ENCODE measurements at places on chromosomes 1 and 21.

GRCh38 chr1:24472527-24473251, 29.9 kb upstream of the RCAN3 start:
- DNase-seq: no peak

DNA sequence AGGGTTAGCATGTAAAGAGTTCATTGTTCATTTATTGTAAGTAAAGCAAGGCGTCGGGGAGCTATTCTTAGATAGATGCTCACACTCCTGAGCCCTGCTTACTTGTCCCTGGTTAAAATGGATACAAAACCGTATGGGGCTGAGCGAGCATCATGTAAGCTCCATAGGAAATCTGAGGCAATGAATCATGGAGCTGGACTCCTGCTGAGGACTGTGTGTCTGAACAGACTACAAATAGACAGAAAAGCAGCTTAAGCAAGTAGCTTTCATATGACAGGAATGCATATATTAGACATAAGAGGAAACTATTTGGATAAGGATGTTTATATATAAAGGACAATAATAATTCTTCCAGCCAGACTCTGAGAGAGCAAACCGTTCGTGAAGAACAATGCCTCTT, 604.9 kb upstream of the PTBP2 start:
- peak; percentile 61 for DNase-seq

DNA sequence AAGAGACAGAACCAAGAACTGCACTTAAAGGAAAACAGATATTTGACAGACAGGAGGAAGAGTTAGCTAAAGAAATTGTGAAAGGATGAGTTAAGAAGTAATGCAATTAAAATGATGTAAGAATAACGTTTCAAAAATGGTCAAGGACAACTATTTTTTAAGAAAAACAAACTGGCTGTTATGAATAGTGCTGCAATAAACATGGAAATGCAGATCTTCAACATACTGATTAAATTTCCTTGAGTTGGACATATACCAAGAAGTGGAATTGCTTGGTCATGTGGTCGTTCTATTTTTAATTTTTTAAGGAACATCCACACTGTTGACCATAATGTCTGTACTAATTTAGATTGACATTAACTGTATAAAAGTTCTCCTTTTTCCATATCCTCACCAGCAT, 23.1 kb upstream of the PHTF1 start:
- DNase-seq: no peak

DNA sequence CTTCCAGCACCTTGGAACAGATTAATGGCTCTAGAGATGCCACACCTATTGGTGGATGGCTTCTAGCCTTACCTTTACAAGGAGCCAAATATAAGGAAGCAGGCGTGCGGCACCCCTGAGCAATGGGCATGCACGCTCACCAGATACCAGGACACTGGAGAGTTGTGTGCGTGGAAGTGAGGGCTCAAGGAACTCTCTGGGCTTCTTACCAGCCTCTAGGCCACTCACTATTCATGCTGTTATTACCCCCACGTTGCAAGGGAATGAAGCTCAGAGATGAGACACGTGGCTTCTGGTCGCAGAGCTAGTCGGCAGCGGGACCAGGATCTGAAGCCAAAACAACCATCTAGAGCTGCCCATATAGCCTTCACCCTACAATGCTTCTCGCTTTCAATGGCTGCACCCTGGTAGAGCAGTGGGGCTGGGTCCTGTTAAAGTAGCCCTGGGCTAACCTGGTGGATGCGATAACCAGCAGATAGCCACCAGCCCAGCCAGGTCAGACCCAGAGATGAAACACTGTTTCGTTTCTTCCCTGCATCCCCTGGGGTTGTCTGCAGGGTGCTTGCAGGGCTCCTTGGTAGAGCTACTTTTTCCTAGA, 396.4 kb upstream of the VAMP3 start:
- no peak for DNase-seq

GRCh38 chr1:99652881-99653281, 7.0 kb downstream of the PALMD start:
- DNase-seq: no peak

- DNase-seq: no peak
These were observed 61.3 kb downstream of the RHBG start for GRCh38 chr1:156430303-156430702.

- no peak for DNase-seq
These were observed 66.6 kb upstream of the RHOU start for GRCh38 chr1:228668553-228669241.

GRCh38 chr1:247385283-247385682, 30.7 kb upstream of the NLRP3 start:
- no peak for DNase-seq

- DNase-seq: no peak
These were observed 109.7 kb downstream of the PLXNA2 start for GRCh38 chr1:208134491-208134890.

GRCh38 chr1:10613340-10613739, 138.6 kb downstream of the PEX14 start:
- no peak for DNase-seq

- DNase-seq: no peak
These were observed 138.3 kb downstream of the PTGER3 start for GRCh38 chr1:70909262-70909822.

- DNase-seq: no peak
These were observed 5.8 kb downstream of the PYCR2 start for GRCh38 chr1:225918280-225918679.

GRCh38 chr1:200029035-200029821, 1.7 kb downstream of the NR5A2 start:
- peak; percentile 52 for DNase-seq

DNA sequence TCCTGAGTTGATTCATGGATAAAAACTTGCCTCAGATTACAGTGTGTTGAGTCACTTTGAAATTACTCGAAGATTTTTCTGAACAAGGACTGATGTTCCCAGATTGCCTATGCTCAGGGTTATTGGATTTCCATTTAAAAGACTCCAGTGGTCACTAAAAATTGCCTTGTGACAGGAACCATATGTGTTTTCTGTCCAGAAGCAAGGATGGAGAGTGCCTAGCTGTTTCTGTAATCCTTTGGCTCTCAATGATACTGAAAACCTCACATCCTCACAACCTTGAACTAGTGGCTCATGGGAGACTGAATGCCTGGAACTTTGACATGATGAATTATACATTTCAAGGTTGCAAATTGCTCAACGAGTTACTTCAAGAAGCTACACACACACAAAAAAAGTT, 1271.8 kb downstream of the BRINP3 start:
- DNase-seq: no peak

- no peak for DNase-seq
These were observed 125.9 kb downstream of the PRDM16 start for GRCh38 chr1:3194760-3195479.

GRCh38 chr1:15885701-15886610, 38.4 kb downstream of the SPEN start:
- DNase-seq: peak; percentile 94

DNA sequence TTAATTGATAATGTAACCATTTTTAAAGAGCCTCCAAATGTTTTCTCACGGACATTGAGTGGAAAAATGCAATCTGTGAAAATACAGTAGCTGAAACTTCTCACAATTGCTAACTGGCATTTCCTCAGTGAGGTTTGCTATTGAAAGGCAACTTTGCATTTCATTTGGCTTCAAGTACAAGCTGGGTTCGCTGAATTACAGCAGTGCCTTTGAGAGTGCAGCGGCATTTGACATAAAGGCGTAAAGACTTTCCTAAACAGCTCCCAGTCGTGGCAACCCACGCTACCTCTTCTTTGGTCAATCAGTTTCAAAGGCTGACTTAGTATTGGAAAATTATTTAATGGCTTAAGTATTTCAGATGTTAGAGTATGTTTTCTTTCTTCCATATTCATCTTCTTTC, 39.3 kb upstream of the ZBTB18 start:
- DNase-seq: no peak
